CD4-positive, alpha-beta memory T cell (primary cell): ENCODE measurements at places on chromosomes 12 and 14. TPM values are rescaled to one million over a fixed set of nuclear protein-coding genes. Genes with fewer than 3 reads are reported as not detected.

GRCh38 chr12:51911788-51912711 lies 4.7 kb downstream of the ACVRL1 start:
- DNase-seq = no peak

- DNase-seq = no peak
Measured at GRCh38 chr12:15336768-15337553, 14.7 kb downstream of the PTPRO start.

DNA sequence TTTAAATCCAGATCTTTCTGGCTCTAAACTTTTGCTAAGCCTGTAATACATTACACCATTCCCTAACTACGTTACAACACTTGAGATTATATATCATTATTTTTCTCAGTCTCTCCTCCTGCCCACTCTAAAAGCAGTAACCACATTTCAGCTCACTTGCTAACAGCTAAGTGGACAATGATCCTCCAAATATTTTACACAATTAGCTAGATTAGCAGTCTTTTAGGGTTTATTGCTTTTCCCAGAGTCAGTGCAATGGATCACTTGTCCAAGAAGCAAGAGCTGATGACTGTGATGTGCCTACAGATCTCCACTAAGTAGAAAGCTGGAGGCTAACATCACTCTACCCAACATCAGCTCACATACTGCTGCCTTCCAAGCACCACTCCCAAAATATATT lies 17.6 kb downstream of the CPNE8 start:
- no peak for DNase-seq

GRCh38 chr14:88129306-88130056 lies 124.5 kb downstream of the GPR65 start:
- no peak for DNase-seq

Gene KCNC2
- not detected for polyA plus RNA-seq

Gene SLC17A8
- not detected for polyA plus RNA-seq
